ENCODE measurements at places on chromosomes 12 and 14.

DNA sequence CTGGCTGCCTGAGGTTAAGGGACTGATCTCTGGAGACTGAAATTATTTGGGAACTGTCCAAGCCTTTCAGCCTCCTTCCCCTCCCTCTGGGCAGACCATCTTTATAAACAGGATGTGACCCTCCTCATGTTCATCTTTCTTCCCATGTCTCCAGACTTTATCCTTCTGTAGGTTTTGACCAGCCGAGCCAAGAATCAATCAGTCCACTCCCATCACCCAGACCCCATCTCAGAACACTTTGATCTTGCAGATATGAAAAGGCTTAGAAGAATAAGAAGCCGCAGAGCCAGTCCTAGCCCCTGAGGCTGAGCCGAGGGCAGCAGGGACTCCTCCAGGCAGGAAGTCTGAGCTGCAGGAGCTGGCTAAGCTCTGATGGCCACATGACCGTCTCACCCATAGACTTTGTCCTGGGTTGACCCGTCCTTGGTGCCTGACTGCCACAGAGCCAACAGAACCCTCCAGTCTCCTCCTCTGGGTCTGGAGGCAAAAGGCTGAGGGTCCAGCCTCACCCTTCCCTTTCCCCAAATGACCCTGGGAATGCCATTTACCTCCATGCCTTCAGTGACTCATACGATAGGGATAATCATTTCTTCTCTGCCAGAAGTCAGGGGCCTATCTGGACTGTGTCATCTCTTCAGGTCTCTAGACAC lies 1.6 kb downstream of the KRT71 start:
- no peak for DNase-seq

DNA sequence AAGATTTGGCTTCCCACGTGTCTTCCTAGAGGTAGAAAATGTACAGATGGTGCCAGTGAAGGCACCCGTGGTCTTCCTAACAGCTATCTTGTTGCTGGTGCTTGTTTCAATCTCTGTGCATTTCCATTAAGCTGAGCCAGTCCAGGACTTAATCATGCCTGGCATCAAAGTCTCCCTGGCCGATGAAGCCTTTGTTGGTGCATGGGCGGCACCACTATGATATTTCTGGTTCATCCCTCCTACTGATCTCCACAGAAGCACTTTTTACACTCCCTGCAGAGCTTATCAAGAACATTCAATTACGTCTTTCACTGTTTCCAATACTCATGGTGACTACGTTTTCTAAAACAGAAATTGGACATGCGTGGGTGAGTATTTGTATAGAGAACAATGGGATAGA lies 128.4 kb downstream of the TTC8 start:
- DNase-seq = no peak

DNA sequence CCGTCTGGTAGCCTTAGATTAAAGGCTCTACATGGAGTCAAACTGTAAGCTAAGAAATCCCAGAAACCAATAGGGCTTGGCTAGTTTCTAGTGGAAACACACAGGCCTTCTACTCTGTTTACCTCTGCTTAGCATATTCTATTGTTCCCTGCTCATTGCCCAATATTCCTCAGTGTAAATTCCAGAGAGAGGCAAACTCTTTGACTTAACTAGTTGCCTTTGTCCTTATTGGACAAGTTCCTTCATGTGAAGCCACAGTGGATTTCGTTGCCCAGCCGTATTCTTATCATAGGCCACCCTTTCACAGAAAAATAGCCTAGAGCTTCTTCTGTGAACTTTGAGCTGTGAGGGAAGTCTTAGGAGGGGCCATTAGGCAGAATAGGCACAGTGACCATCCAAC lies 186.1 kb downstream of the PLCZ1 start:
- DNase-seq = no peak

DNA sequence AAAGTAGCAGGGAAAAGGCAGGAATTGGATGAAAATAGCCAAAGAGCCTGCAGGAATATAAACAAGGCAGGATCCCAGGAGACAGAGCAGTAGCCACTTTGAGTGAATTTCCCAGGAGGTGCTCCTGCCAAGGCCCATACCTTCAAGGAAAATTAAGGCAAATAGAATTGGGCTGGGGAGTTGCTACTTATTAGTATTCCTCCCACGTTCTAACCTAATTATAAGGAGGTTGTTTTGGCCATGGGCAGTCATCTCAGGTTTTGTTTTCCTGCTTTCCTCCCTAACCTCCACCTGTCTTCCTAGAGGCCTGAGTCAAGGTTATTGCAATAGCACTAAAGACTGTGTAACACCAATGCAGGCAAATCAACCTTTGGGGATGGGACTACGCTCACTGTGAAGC lies 73.1 kb downstream of the DAD1 start:
- DNase-seq = no peak

DNA sequence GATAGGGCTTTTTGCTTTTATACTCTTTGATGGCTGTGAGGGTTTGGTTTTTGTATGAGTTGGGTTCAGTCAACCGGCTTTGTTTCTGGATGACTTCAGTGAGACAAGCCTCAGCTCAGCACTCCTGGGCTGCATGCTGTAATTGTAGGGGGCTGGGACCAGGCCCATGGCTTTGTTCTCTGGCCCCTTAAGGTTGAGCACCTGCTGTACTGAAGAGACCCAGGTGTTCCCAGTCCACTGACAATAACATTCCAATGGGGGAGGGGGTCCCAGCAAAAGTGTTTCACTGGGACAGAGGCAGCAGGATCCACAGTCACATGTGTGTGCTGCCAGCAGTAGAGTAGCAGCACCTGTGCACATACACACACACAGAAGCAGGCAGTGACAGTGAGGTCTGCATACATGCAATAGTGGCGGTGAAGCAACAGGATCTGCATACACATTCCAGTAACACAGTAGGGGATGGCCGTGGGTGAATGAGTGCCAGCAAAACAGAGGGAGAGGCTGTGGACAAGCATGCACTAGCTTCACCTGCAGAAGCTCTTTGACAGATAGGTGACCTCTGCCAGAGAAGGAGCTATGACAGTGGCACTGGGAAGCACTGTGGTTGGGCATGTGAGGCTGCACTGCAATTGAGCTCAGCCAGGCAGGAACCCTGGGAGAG lies 240.4 kb downstream of the ASCL1 start:
- DNase-seq = no peak

DNA sequence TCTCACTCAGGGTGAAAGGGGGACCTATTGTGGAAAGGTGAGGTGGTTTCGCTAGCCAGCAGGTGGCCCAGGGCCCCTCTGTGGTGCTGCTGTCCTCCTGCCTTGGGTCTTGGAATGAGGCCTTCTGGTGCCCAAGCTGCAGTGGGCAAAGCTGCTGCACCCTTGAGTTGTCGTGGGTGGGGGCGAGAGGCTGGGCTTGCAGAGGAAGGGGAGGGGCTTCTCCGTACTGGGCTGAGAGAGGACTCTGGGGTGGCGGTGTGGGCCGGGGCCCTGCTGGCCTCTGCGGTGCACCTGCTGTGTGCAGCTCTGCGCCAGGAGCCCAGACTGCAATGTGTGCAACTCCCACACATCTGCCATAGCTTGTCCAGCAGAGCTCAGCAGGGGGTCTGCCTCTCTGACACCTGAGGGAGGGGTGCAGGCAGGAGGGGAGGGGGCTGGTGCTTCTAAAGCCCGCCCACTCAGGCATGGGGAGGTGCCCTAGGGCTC lies 145.8 kb downstream of the KIF26A start:
- DNase-seq = no peak

DNA sequence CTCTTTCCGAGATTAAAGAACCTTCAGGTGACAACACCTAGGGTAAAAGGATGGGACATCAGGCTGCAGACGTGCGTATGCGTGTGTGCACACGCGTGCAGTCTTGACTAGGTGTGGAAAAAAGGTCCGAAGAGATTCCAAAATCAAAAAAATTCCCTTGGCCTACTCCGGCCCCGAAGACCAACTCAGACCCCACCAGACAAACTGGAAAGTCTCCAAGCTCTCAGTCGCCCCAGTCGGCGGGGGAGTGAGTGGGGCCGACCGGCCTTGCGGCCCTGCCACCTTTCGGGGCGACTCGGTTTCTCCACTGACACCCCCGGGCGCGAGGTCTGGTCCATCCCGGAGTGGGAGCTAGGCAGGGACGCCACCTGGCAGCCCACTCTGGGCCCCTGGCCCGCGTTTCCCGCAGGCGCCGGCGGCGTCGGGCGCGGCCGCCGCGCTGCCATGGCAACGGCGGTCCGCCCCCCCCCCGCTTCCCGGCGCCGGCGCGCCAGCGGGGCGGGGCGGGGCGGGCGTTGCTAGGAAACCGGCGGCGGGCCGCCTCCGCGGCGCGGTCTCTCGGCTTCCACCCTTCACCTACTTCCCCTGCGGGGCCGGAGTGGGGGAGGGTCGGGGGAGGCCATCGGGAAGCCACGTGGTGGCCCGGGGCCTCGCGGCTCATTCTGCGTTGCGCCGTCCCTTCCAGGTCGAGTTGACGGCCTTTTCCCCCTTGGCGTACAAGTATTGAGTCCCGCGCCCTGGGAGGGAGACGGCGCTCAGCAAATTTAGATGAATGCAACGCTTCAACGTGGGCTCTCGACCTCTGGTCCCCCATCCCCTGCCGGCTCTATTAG lies 253.1 kb downstream of the EFCAB11 start:
- peak; percentile 96 for DNase-seq

GRCh38 chr12:5242440-5242839 lies 189.5 kb upstream of the NTF3 start:
- DNase-seq = no peak

DNA sequence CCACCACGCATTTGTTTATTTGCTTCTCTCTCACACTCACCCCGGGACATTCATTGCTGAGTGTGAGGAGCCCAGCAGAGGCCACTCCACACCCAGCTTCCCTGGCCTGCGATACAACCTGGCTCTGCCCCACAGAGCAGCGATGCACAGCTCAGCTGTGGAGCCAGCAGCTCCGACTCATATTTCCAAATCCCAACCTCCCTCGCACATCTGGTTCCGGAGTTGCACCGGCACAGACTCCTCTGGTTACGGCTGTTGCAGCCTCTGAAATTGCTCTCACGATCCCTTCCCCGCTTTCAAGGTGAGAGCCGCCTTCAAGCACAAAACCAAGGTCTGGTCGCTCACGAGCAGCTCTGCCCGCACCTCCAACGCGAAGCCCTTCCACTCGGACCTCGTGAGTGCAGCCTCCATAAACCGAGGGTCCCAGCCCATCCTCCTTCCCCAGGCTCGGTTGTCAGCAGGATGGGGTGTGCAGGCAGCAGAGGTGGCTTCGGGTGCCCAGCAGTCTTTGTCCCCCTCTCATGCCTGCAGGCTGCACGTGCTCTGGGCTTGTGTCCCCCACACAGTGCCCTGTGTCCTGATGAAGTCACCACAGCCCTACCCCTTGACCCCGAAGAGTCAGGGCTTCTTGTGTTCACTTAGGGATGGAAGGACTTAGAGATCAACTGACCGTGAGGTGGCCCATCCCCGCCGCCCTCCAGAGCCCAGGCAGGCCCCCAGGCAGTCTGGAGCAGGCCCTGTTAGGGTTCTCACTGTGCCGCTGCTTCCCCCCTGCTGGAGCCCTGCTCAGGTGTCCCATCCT lies 184.3 kb downstream of the ADGRD1 start:
- DNase-seq = no peak

DNA sequence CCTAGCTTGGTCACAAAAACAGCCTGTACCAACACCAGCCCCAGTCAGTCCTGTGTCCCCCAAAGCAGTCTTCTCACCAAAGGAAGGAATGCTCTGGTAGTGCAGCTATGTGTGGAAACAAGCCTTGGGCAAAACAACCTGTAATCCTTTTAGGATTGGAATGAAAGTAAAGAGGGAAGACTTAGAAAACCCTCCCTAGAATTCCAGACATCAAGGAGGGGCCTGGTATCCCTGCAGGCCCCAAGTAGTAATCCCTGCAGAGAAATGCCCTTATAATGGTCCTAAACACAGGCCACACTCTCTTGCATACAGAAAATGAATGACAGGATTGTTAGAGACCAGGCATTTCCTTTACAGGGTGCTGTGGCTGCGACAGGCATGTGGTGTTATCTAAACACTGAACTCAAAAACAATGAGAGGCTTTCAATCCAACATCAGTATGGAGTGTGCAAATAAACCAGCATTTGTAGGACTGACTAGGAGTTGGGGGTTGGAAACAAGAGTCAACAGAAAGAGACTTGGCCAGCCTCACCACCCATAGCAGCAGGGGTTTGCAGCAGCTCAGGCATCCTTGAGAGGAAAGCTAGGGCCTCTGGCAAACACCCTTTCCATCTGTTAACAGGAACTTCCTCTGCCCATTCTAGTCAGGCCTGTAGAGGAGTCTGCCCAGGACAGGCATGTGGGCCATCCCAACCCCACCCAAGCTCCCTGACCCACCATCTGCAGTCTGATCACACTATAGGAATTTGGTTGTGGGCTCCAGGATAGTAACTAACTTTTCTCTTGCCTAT lies 59.1 kb downstream of the DCAF5 start:
- DNase-seq = no peak

GRCh38 chr14:88256997-88257950 lies 65.8 kb downstream of the KCNK10 start:
- DNase-seq = no peak

DNA sequence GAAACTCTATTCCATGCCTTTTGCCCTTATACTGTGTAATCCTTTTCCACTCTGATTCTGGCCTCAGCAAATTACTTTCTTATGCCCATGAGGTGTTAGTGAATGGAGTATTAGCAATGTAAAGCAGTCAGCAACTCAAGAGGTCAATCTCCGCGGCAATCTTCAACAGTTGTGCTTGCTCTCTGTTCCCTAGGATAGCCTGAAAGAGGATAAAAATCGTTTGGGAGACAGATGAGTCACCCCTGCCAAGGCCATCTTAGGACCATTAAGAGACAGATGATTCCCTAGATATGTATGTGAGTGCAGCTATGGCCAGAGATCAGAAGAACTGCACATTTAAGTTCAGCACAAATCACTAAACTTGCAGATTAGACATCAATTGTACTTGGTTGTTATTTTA lies 1145.8 kb downstream of the GALC start:
- no peak for DNase-seq

- no peak for DNase-seq
These were observed 71.1 kb upstream of the RAP1B start for GRCh38 chr12:68539615-68539952.

- no peak for DNase-seq
These were observed 117.5 kb downstream of the MDGA2 start for GRCh38 chr14:47557894-47558293.

DNA sequence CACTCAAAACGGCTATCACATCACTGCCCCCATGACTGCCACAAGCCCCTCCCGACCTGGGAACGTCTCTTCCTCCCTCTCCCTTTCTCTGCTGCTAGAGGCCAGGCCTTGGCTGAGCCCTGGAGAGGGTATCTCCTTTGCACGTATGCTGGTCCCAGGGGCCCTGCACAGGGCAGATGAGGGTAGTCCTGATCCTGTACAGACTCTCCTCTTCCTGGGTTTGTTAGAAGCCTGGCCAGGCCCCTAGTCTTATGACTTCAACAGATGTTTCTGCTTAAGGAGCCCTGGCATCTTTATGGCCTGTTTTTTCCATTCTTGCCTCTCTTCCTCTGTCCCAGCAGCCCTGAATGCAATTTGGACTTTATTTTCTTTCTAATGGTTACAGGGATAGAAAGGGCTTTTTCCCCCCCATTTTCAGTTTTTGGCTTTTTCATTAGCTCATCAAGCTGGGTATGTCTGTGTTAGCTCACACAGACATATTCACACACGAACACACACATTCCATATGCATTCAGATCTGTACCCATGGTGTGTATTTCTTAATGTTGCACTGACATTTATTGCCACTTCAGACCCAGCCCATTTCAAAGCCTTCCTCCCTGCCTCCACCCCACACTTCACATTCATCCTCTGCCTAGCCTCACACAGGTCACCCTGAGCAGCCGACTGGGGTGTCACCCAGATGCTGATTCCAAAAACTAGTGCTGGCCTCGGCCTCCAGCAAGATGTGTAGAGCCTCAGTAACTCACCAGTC lies 203.2 kb downstream of the ZFP36L1 start:
- DNase-seq = no peak

- DNase-seq = no peak
These were observed 7.4 kb downstream of the INF2 start for GRCh38 chr14:104696671-104697316.
